Uterus (tissue), 4 donors: ENCODE measurements at places on chromosomes 11 and 22.

DNA sequence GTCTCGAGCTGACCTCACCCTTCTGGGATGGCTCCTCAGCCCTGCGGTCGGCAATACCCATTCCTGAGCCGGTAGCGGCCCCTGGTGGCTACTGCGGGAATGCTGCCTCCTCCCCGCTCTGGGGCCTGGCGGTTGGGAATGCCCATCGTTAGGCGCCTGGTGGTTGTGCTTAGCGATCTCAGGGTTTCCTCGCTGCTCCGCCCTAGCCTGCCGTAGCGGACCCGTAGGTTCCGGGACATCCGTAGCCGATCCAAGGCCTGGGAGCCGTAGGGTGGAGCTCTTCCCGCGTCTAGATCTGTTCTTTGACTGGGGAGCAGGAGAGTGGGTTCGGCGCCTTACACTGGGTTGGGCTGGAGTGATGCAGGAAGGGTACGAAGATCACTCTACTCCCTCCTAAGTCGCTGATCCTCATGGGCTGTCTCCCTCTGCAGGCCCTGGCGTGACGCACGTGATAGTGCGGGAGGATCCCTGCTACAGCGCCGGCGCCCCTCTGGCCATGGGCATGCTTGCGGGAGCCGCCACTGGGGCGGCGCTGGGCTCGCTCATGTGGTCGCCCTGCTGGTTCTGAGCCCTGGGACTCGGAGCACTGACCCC lies 14.8 kb downstream of the PLEKHB1 start:
- H3K4me3 ChIP-seq: peak overlapping the region; percentile 28
- no peaks in the 10 kb centered on the region for H3K36me3 ChIP-seq
- H3K27me3 ChIP-seq: no peaks in the 10 kb centered on the region
- H3K27ac ChIP-seq: peak overlapping the region; percentile 38
- peak; percentile 88 for DNase-seq

DNA sequence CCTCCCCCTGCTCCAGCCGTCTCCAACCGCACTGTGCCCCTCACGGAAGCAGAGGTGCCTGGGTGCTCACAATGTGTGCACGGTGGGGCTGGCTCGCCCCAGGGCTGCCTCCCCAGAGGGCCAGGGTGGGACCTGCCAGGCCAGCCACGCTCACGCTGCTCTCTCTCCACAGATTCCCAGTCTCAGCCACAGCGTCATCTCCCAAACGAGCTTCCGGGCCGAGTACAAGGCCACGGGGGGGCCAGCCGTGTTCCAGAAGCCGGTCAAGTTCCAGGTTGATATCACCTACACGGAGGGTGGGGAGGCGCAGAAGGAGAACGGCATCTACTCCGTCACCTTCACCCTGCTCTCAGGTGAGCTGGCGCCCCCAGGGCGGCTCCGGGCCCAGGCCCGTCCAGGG lies 30.4 kb downstream of the MOB2 start:
- H3K4me1 ChIP-seq: no peaks in the 10 kb centered on the region
- H3K27me3 ChIP-seq: no peaks in the 10 kb centered on the region
- no peak for DNase-seq
- H3K27ac ChIP-seq: no peak overlapping the region
- H3K36me3 ChIP-seq: no peaks in the 10 kb centered on the region

DNA sequence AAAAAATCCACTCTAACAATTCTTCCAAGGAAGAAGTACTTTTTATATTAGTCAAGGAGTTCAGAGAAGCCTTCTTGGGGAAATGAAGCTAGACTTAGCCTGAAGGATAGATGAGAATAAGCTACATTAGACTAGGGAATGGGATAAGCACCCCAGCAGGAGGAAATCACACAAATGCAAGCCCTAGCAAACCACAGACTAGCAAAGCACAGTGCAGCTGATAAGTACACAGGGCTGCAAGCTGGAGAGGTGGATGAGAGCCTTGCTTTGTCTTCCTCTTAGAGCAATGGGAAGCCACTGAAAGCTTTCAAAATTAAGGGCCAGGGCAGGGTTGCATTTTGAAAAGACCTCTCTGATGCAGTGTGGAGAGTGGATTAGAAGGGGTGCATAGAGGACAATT lies 946.2 kb downstream of the LRRC4C start:
- no peaks in the 10 kb centered on the region for H3K27me3 ChIP-seq
- H3K4me1 ChIP-seq: no peaks in the 10 kb centered on the region
- no peak overlapping the region for H3K4me3 ChIP-seq
- no peak for DNase-seq
- H3K27ac ChIP-seq: no peak overlapping the region

- no peak overlapping the region for H3K27ac ChIP-seq
- DNase-seq: no peak
- H3K27me3 ChIP-seq: no peaks in the 10 kb centered on the region
These were observed 20.1 kb upstream of the SPTBN2 start for GRCh38 chr11:66749091-66749490.

GRCh38 chr22:28903729-28904128 lies 20.4 kb downstream of the ZNRF3 start:
- no peaks in the 10 kb centered on the region for H3K27me3 ChIP-seq
- peak overlapping the region; percentile 44 for H3K27ac ChIP-seq
- H3K36me3 ChIP-seq: no peaks in the 10 kb centered on the region
- H3K4me3 ChIP-seq: no peak overlapping the region
- DNase-seq: no peak
- H3K4me1 ChIP-seq: peaks cover 9% of the 10 kb centered on the region

- H3K27me3 ChIP-seq: no peaks in the 10 kb centered on the region
- peaks cover 6% of the 10 kb centered on the region for H3K4me1 ChIP-seq
- H3K4me3 ChIP-seq: no peak overlapping the region
- H3K27ac ChIP-seq: no peak overlapping the region
These were observed 112.3 kb downstream of the MAML2 start for GRCh38 chr11:96230686-96231085.

DNA sequence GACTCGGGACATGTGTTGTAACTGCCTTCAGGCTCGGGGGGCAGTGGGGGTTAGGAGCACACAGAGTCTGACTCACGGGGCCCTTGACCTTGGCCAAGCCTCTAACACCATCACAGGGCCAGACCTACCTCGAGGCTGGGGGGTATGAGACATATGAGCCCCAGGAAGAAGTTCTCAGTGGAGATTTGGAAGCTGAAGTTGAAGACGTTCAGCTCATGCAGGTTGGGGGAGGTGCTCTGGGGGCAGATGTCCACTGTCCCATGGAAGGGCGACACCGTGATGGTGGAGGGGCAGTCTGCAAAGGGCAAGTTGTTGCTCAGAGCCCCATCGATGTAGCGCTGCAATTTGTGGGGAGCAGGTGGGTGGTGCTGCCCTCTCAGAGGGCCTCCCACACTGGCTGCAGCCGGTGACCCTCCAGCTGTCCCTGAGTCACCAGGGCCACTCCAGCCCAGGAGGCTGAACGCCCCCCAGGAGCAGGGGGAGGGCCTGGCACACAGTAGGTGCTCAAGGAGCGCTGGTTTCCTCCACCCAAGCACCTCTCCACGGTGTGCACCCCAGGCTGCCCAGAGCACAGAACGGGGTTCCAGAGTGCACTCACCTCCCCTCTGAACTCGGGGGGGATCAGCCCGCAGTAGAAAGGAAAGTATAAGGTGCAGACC lies 2.5 kb downstream of the PNPLA5 start:
- H3K27me3 ChIP-seq: peaks cover 19% of the 10 kb centered on the region
- no peaks in the 10 kb centered on the region for H3K36me3 ChIP-seq
- DNase-seq: no peak
- H3K27ac ChIP-seq: no peak overlapping the region
- no peak overlapping the region for H3K4me3 ChIP-seq

DNA sequence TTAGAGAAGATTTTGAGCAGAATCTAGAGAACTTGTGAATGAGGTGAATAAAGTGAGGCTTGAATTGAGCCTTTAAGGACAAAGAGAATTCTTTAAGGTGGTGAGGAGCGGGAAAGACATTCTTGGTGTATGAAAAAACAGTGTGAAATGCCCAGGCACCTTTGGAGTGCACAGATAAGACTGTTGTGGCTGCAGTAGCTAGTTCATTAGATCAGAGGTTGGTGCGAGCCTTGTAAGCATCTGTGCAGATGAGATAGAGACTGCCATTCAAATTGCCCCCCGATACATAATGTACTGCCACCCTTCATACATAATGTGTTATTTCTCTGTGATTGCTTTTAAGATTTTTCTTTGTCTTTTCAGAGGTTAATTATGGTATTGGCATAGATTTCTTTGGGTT lies 31.3 kb downstream of the ATXN10 start:
- DNase-seq: no peak
- H3K4me1 ChIP-seq: peaks cover 6% of the 10 kb centered on the region
- H3K4me3 ChIP-seq: no peak overlapping the region
- no peak overlapping the region for H3K27ac ChIP-seq
- no peaks in the 10 kb centered on the region for H3K36me3 ChIP-seq

GRCh38 chr11:12263141-12263693 lies 114.2 kb upstream of the PARVA start:
- H3K27me3 ChIP-seq: no peaks in the 10 kb centered on the region
- no peaks in the 10 kb centered on the region for H3K4me1 ChIP-seq
- no peak overlapping the region for H3K4me3 ChIP-seq
- no peak overlapping the region for H3K27ac ChIP-seq
- DNase-seq: no peak

DNA sequence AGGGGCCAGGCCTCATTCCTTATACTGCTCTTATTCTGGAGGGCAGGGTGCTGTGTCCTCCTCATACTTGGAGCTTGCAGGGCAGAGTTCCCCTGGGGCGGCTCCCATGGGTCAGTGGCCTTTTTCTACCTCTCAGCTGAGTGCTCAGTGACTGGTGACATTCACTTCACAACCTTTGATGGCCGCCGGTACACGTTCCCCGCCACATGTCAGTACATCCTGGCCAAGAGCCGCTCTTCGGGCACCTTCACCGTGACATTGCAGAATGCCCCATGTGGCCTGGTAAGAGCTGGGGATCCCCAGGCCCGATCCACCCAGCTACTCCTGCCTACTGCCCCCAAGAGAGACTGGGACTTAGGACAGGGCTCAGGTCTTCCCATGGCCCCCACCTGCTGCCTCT lies 14.5 kb downstream of the OTOG start:
- H3K27ac ChIP-seq: no peak overlapping the region
- no peaks in the 10 kb centered on the region for H3K36me3 ChIP-seq
- H3K4me3 ChIP-seq: no peak overlapping the region
- no peaks in the 10 kb centered on the region for H3K4me1 ChIP-seq

GRCh38 chr11:131408025-131408640 lies 37.7 kb downstream of the NTM start:
- no peak for DNase-seq
- H3K27me3 ChIP-seq: no peaks in the 10 kb centered on the region
- no peaks in the 10 kb centered on the region for H3K36me3 ChIP-seq
- H3K4me3 ChIP-seq: no peak overlapping the region

DNA sequence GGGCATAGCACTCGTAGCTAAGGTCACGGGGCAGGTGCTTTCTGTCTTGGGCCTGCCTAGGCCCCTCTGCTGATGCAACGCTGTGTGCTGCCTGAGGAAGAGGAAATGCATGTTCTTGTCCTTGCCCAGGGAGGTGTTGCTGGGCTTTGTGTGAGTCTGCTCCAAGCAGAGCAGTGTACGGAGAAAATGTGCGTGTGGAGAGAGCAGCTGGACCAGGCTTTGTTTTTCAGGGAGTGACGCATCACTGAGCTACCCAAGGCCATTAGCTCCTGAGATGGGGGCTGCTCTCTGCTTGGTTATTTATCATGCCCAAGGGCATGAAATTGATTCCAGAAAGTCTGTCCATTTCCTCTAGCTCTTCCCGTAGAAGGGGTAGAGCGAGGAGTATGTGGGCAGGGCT lies 82.9 kb upstream of the THY1 start:
- H3K27me3 ChIP-seq: no peaks in the 10 kb centered on the region
- no peaks in the 10 kb centered on the region for H3K4me1 ChIP-seq
- H3K27ac ChIP-seq: no peak overlapping the region
- no peaks in the 10 kb centered on the region for H3K36me3 ChIP-seq
- no peak for DNase-seq

GRCh38 chr11:69002570-69003231 lies 10.3 kb downstream of the MRGPRF start:
- H3K36me3 ChIP-seq: no peaks in the 10 kb centered on the region
- peak; percentile 32 for DNase-seq
- peak overlapping the region; percentile 84 for H3K27ac ChIP-seq
- H3K27me3 ChIP-seq: no peaks in the 10 kb centered on the region
- no peak overlapping the region for H3K4me3 ChIP-seq

- DNase-seq: no peak
- peak overlapping the region; percentile 64 for H3K27ac ChIP-seq
- no peak overlapping the region for H3K4me3 ChIP-seq
- H3K27me3 ChIP-seq: no peaks in the 10 kb centered on the region
- H3K4me1 ChIP-seq: no peaks in the 10 kb centered on the region
- H3K36me3 ChIP-seq: no peaks in the 10 kb centered on the region
These were observed 14.4 kb downstream of the ATXN10 start for GRCh38 chr22:45686004-45686403.

GRCh38 chr11:10326012-10326964 lies 21.4 kb downstream of the ADM start:
- no peaks in the 10 kb centered on the region for H3K27me3 ChIP-seq
- H3K27ac ChIP-seq: peak overlapping the region; percentile 69
- no peak overlapping the region for H3K4me3 ChIP-seq
- H3K36me3 ChIP-seq: no peaks in the 10 kb centered on the region

GRCh38 chr11:32884770-32885384 lies 7.7 kb upstream of the QSER1 start:
- H3K27me3 ChIP-seq: no peaks in the 10 kb centered on the region
- no peak overlapping the region for H3K4me3 ChIP-seq
- H3K27ac ChIP-seq: no peak overlapping the region
- no peak for DNase-seq

GRCh38 chr11:19820100-19820499 lies 107.5 kb downstream of the NAV2 start:
- no peaks in the 10 kb centered on the region for H3K27me3 ChIP-seq
- H3K36me3 ChIP-seq: no peaks in the 10 kb centered on the region
- no peaks in the 10 kb centered on the region for H3K4me1 ChIP-seq
- no peak overlapping the region for H3K4me3 ChIP-seq
- DNase-seq: no peak

DNA sequence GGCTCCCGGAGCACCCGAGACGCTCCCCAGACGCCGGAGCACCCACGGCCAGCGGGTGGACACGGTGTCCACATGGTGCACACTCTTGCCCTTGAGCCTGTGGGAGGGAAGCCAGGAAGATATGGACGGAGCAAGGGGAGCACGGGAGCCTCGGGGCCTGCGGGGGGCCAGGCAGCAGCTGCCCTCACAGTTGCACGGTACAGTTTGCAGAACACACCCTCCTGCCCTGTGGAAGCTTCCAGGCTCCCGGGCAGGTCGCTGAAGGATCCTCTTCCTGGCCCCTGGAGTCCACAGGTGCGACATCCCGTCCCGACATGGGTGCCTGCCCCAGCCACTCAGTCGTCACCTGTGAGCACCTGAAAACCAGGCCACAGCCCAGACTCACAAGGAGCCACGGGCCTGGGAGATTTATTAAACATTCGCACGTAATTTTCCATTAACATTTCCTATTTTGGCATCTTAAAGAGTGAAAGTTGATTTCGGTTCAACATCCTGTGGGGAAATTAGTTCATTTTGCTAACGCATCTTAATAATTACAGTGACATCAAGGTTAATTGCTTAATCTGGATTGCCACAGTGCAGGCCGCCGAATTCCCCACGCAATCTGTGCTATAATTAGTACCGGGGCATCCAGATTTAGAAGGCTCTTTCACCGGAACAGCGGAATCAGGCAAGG lies 253.3 kb downstream of the BRD1 start:
- no peaks in the 10 kb centered on the region for H3K27me3 ChIP-seq
- H3K4me1 ChIP-seq: no peaks in the 10 kb centered on the region
- DNase-seq: no peak
